ENCODE measurements at places on chromosomes 16 and 17.

- no peak for DNase-seq
Observed at GRCh38 chr16:8859913-8860881, 8.6 kb downstream of the CARHSP1 start.

DNA sequence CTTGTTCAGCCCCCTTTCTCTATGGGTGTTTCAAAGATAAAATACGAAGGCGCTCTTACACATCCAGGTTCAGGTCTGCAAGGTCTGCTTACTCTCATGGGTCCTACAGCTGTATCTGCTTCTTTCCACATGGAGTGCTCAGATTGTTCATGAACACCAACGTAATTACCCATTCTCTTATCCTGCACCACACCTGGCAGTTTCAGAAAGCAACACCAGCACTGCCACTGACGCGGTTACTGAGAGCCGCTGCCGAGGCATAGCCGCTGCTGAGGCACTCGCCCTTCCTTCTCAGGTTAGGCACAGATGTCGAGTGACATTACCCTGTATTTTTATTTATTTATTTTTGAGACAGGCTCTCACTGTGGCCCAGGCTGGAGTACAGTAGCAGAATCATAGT is 147.1 kb downstream of the RPTOR start:
- no peak for DNase-seq

- no peak for DNase-seq
Observed at GRCh38 chr17:80774643-80775281, 216.9 kb upstream of the CHMP6 start.

DNA sequence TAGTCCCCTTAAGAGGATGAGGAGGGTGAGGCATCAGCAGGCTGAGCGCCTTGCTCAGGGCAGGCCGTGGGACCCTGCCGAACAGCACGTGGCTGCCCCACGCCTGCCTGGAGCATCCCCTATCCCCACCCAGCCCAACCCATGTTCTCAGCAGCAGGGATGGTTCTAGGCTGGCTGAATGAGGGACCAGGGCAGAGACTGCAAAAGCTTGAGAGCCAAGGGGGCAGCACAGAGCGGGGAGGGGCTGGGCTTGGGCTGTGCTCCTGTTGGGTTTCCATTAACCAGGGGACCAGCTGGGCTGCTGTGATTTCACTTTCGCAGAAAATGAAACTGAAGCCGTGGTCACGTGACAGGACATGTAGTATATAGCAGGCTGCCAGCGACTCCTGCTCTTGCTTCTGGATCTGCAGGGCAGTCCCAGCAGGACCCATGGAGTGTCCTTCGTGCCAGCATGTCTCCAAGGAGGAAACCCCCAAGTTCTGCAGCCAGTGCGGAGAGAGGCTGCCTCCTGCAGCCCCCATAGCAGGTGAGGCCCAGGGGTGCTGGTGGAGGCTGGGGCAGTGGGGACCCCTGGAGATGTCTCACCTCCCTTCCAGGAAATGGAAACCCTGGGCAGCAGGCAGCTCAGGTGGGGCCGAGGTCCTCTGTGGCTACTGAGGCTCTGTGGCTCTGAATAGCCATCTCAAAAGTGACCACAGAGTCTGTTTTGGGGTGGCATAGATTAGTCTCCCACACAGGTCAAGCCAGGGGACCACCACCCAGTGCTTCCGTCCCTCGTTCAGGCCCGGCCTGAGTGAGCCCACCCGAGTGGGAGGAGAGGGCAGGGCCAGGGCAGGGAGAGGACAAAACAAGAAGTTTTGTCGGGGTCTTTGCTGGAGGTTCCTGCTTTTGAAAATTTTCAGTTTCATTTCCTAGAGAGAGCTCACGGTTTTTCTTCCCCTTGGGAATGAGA is 2.9 kb downstream of the RNF213 start:
- DNase-seq = peak; percentile 68

GRCh38 chr17:69592692-69593350 is 178.3 kb downstream of the MAP2K6 start:
- DNase-seq = no peak

GRCh38 chr17:66449418-66449977 is 147.1 kb downstream of the PRKCA start:
- no peak for DNase-seq

GRCh38 chr17:41315814-41316445 is 420 bp upstream of the KRTAP17-1 start:
- DNase-seq = no peak

DNA sequence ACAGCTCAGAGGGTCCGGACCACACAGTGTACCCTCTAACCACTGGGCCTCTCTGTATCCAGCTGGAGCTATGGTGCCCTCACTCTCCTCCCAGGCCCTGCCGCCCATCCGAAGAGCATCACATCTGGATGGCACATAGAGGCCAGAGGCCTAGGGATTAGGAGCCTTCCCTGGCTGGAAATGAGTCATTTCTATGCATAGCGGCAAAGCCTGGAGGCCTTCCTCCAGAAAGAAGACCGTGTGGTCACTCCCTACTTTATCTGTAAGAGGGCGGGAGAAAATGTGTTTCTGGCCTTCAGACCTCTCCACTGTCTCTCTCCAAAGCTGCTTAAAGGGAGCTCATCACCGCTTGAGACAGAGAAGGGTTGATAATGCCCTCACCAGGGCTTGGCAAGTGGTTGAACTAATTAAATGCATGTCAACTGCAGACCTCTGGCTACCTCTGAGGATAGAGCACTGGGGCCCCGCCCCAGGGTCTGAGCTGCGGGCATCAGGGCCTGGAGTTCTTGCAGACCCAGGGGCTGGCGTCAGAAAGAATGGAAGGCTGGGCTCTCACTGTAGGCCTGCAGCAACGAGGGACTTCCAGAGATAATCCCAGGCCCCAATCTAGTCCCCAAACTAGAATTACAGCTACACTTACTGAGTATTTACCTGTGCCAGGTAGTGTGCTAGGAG is 122.2 kb downstream of the IRX5 start:
- no peak for DNase-seq

GRCh38 chr17:45218895-45219661 is 2.6 kb upstream of the FMNL1 start:
- DNase-seq = peak; percentile 71

- DNase-seq = no peak
Observed at GRCh38 chr16:17803625-17804410, 333.1 kb upstream of the XYLT1 start.

GRCh38 chr17:68981288-68981687 is 26.1 kb upstream of the ABCA8 start:
- DNase-seq = no peak

DNA sequence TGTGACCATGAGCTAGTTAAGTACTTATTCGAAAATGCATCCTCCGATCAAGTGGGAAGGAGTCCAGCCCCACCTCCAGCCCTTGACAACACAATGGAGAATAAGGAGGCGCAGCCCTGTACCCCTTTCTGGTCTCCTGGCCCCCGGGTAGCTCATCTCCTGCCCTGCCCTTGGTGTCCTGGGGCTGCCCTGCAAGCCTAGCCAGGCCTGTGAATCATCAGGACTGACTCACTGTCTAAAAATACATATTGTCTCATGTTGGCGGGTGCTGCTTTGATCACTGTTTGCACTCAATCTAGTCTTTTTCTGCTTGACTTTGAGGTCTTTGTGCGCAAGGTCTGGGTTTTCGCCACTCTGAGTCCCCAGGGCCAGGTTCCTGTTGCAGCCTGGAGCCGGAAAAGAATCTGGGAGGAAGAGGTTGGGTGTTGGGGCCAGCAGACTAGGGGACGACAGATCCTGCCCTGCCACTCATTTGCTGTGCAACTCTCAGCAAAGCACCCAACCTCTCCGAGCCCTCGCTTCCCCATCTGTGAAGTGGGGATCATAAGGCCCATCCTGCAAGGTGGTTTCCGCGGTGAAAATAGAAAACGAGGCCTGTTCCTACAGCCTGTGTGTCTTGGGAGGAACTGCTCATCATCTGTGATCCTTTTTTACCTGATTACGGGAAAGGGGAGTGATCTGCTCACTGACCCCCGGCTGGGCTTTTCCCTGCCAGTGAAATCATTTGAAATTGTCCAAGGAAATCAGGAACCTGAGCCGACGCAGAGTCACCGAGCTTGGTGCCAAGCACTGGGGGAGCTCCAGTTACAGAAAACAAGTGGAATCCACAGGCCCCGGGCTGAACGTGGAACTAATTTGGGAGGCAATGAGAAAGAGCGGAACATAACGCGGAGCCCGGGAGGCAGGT is 230.4 kb downstream of the PARN start:
- no peak for DNase-seq

DNA sequence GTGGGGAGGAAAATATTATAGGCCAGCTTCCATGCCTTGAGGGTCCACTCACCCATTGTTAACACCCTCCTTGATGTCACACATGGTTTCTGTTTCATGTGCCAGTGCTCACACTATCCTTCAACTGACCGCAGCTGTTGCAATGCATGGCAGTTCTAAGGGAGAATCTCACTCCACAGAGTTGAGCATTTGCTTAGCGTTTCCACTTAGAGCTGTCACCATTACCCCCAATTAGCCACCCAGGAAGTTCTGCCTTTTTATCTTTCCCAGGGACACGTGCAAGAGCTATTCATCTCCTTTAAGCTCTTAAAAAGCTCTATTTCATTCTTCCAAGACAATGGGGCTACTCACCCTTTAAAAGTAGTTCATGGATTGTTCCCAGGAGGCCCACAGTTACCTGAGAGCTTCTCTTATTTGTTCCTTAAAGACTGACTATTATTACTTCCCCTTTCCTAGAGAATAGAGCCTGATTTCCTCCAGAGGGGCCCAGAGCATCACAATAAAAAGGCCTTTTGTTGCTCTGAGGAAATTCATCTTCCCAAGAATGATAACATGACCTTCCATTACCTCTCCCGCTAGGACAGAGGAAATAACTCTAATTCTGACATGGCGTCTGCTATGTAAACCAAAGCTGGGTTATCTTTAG is 126.8 kb downstream of the CACNG3 start:
- no peak for DNase-seq

DNA sequence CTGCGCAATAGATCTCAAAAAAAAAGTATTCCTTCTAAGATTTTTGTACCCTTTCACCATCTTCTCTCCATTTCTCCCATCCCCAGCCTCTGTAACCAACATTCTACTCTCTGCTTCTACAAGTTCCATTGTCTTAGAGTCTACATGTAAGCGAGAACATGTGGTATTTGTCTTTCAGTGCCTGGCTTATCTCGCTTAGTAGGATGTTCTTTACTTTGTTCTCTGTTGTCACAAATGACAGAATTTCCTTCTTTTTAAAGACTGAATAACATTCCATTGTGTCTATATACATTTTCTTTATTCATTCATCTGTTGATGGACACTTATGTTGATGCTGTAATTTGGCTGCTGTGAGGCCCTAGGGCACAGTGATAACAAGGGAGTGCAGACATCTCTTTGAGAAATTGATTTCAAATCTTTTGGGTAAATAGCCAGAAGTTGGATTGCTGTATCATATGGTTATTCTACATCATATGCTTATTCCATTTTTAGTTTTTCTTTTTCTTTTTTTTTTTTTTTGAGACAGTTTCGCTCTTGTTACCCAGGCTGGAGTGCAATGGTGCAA is 37.7 kb upstream of the MYH10 start:
- DNase-seq = no peak

DNA sequence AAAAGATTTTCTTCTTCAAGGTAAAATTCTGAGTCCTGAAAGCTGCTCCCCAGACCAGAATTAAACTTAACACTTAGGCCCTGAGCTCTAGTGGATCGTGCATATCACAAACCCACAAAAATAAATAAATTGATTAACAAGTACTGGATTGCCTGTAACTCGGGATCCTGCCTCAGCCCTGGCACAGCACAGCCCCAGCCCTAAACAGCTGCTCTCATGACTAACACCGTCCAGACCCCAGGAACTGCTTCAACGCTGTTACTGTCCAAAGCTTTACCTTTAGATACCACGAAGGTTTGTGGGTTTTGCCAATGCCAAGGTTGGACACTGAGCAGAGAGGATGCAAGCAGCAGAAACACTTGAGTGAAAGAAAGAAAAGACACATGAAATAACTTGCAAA is 172.5 kb downstream of the COPRS start:
- no peak for DNase-seq

DNA sequence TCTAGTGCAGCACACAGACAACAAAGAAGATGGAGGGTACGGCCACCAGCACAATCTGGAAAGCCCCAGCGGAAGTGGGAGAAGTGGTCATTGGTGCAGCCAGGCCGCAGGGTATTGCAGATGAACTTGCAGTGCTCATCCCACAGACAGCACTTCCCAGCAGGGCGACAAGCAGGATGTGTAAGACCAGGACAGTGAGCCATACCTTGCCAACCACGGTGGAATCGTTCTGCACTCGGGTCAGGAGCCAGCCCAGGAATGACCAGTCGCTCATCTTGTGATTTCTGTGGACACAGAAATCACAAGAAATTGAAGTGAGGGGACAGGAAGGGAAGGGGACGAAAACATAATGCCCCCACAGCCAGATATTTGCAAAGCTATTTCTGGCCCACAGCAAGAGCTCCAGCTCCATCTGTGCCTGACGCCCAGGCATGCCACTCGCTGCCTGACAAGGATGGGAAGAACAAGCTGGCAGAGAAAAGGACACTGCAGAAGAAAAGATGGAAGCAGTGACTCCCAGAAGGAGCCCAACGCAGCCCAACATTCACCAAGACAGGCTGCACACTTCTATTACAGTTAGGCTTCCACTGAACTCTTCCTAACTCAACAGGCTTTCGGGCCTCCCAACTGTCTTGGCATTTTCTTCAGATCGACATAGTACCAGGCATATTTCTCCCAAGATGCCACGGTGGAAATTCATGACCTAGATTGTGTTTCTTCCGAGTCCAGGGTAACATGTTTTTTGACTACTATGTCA is 17.5 kb upstream of the MYO18A start:
- DNase-seq = no peak

- no peak for DNase-seq
Observed at GRCh38 chr17:73910821-73911515, 266.7 kb upstream of the SDK2 start.

DNA sequence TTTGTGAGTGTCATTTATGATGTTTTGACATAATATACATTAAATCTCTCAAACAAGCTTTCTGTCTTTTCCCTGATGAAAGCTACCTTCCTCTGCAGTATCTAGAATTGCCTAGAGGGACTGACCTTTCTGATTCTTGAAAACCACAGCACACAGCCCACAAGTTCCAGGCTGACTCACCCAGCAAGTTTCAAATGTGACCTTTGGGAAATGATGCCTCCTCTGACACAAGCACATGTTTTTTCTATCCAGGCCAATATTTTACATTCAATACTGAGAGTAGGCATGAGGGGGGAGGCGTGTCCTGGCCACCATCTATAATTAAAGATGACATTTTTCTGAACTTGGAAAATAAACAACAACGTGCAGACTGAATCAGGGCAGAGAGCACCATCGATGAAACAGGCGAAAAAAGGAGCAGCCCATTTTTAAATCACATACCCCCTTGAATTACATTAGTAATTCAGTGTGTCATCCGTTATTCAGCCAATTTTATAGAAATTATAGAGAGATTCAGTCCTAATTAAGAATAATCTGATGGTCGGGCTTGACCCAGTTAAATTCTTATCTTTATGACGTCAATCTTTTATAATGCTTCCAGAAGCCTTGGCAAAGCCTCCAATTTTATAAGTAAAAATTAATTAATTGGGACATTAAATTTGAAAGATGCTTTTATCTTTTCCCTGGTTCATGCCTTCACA is 292.6 kb upstream of the CDH11 start:
- no peak for DNase-seq
